Dermis microvascular lymphatic vessel endothelial cell (primary cell): ENCODE measurements at places on chromosomes 13 and 19. TPM values are rescaled to one million over a fixed set of nuclear protein-coding genes. Genes with fewer than 3 reads are reported as not detected.

GRCh38 chr13:99375738-99376080 is 68.5 kb upstream of the GPR183 start:
- DNase-seq = no peak

The SCN1B gene
- 5.0 and 5.2 TPM in 2 replicates for total RNA-seq

DNA sequence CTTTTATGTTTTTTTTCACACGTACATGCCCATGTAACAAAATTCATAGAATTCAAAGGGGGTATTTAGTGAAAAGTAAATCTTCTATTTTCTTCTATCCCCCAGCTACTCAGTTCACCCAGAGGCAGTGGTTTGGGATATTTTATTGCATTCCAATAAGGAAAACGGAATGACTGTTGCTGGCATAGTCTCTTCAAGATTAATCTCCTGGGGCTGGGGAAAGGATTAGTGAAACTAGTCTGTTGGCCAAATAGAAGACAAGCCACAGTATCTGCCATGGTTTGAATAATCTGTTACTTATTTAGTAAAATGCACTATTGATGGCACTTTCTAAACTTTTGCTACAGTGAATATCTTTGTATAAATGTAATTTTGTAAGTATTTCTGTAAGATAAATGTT is 122.0 kb downstream of the NDFIP2 start:
- no peak for DNase-seq

DNA sequence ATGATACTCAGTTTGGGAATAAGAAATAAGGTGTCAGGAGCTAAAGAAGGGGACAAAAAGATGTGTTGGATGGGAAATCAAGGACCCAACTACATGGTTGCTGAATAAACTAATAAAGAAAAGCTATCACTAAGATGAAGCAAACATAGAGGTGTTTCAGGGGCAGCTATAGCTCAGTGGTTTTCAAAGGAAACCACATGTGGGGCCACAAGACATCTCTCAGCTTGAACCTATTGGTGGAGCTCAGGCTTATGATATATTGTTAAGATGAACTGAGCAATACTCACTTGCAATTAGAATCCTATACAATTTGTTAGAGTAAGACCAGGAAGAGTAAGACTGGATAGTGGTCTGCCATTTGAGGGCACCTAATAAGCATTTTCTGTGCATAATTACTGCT is 45.1 kb upstream of the SPRY2 start:
- DNase-seq = no peak

DNA sequence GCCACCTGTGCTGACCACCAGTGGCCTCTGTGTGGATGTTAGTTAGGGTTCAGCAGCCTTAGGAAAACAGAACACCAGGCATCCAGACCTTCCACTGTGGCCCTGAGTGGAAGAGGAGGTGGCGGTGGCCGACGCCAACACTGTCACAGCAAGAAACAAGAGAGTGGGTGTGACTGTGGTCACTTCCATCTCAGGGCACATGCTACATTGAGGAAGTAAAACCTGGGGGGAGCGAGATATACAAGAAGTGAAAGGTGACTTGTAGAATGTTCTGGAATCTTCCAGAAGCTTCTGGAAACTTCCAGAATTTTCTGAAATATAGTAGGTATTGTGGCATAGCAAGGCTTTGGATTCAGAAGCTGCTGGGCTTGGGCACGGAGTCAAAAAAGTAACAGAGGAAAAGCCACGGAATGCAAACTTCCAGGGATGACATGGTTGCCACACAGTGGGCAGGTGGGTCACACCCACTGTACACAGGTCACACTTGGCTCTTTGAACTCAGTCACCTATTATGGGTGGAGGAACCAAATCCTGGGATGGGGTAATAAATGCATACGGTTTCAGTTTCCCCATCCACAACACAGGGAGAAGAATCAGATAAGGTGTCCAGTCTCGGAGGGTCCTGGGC is 24.3 kb downstream of the GNG7 start:
- DNase-seq = no peak

- no peak for DNase-seq
Observed at GRCh38 chr13:51057001-51057400, 54.1 kb downstream of the C13orf42 start.

GRCh38 chr19:12801466-12802266 is at the start of the genes PRDX2 and THSD8:
TSS of gene PRDX2 (minus strand) at chr19:12801800. CDS start at chr19:12801261, 539 bp downstream.
TSS of gene THSD8 (plus strand) at chr19:12802069. CDS start at chr19:12802072, 3 bp downstream.
- DNase-seq = peak; percentile 78

DNA sequence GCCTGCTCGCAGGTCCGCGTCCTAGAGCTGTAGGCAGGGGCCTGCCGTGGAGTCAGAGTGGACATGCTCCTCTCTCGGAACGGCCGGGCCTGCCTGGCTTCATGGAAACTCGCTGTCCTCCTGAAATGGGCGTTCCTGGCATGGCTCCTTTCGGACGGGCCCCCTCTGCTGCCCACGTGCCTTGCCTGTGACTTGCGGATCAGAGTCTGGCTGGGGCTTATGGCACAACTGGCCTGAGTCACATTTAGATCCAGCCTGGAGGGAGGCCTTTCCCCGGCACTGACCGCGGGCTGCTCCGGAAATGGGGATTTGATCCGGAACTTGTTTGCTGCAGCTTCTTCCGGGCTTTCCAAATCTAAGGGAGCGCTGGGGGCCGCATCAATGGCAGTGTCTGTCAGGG is 28.1 kb downstream of the THSD1 start:
- peak; percentile 81 for DNase-seq

GRCh38 chr13:111505175-111505777 is 184.8 kb downstream of the TEX29 start:
- DNase-seq = no peak

DNA sequence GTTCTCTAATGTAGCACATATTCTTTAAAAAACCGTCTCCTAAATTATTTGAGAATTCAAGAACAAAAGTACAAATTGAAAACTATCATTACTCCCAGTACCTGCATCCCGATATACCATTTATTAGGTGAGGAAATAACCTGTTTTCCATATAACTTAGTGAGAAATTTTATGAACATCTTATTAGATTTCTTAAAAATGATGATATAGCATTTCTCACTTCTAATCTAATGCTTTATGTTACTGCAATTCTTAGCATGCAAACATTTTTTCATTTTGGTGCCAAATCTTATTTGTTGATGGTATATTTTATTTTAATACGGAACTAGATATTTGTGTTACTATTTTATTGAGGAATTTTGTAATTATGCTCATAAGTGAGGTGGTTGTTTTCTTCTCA is 1321.3 kb upstream of the SLC10A2 start:
- no peak for DNase-seq

- no peak for DNase-seq
Observed at GRCh38 chr13:100815476-100816046, 141.0 kb upstream of the TMTC4 start.

DNA sequence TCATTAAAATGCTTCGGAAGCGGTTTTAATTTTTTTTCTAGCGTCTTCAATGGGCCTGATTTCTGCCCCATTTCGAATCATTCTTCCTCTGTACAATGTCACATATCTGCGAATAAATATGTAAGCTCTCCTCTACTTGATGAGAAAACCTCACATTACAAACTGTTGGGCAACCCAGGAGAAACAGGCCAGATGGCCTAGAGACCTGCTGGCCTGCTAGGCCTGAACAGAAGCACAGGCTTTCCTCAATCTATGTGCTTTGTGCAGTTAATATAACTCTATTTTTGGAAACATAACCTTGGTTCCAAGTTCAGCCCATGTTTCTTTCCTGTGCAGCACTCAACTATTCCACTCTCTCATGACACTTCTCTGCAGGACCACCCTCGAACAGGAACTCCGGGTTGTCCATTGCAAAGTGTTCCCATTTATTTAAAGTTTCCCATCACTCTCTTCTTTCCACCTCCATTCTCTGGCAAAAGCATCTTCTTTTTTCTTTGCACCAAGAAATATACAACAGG is 42.0 kb downstream of the DCLK1 start:
- no peak for DNase-seq

The WASF3 gene
- total RNA-seq = 15.8 and 34.3 TPM in 2 replicates

DNA sequence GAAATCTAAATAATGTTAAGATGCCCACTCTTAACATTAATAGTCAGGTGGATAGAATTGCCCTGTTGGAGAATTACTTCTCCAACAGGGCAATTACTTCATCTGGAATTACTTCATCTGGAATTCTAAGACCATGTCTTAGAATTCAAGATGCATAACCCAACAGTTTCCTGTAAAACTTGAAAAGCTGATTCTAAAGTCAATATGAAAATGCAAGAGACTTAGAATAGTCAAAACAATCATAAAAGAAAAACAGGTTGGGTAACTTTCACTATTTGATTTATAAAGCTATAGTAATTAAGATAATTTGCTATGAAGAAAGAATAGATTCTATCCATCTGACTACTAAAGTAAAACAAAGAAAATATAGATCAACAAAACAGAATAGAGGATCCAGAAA is 75.2 kb downstream of the ABCC4 start:
- no peak for DNase-seq

- no peak for DNase-seq
Observed at GRCh38 chr13:95564091-95564490, 11.6 kb downstream of the CLDN10 start.

- no peak for DNase-seq
Observed at GRCh38 chr19:44757735-44758505, 9.4 kb downstream of the BCL3 start.

The DPY19L3 gene
- total RNA-seq = 18.6 and 30.1 TPM in 2 replicates

DNA sequence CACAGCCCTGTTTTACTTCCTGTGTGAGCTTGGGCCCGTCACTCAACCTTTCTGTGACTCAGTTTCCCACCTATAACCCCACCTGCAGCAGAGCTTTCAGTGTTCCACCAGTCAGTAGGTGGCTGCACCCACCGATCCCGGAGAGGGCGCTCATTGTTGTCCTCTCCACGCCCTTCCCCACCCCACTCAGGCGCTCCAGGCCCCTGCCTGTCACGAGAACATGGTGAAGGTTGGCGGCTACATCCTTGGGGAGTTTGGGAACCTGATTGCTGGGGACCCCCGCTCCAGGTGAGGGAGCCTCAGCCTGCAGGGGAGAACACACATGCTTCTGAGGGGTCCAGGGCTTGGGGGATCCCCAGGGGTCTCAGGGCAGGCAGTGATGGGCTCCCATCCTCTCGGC is 12.3 kb downstream of the FUZ start:
- no peak for DNase-seq

The C13orf42 gene
- total RNA-seq = not detected in 2 replicates
